Thymus (tissue), 14 donors: ENCODE measurements at places on chromosomes 16 and 17.

DNA sequence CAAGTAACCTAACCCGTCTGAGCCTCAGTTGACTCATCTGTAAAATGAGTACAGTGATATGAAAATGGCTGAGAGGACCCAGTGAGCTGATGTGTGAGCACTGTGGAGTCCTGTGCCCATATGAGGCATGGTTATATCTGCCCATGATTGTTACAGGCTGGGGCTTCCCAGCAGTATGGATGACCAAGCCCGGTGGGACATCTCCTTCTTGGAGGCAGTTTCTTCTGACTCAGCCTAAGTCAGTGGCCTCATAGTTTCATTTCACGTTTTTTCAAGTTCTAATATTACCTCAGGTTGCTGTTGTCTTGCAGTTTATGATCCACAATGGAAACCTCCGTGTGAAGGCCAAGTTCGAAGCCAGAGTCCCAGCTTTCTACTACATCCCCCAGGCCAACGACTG, 4.8 kb downstream of the ADAP2 start:
- DNase-seq: no peak

DNA sequence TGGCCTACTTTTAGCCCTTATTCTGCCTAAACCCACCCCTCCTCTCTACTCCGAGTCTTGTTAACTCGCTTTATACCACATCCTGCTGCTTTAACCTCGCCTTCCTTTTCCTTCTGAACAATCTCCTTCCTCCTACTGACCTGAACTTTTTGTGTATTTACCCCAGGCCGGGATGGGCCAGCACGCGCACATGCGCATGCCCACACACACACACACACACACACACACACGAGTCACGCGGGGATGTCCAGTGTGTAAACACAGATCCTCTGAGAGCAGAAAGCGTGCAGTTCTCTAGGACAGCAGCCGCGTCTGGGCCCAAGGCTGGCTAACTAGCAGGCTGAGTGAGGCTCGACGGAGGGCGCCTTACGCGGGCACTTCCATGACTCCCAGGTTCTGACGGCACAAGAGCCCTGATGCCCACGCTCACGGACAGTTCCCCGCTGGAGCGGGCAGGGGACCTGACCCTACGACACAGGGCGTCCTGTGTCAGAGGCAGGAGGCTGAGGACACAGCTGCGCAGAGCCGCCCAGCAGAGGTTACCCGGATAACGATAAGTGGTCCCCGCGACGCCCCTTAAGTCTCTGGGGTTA, 610 bp downstream of the PIK3R5 start:
- DNase-seq: peak; percentile 62

- DNase-seq: no peak
Measured at GRCh38 chr16:71767060-71767900, 41.4 kb downstream of the AP1G1 start.

DNA sequence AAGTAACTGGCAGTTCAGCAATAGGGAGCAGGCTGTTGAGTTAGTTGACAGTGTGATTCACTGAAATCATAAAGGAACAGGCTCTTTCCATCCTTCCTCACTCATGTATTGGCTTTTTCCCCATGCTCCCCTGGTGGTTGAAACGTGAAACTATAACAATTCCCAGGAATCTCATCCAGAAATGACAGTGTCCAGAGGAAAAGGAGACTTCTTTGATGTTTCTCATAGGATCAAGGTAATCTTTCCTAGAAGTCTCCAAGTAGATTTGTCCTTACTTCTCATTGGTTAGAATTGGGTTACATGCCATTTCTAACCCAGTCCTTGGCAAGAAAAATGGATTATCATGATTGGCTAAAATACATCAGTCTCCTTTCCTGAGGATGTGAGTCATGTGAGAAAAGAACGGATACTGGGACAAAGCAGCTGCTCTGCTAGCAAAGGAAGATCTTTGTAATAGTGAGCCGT, 14.4 kb downstream of the TTC19 start:
- no peak for DNase-seq

DNA sequence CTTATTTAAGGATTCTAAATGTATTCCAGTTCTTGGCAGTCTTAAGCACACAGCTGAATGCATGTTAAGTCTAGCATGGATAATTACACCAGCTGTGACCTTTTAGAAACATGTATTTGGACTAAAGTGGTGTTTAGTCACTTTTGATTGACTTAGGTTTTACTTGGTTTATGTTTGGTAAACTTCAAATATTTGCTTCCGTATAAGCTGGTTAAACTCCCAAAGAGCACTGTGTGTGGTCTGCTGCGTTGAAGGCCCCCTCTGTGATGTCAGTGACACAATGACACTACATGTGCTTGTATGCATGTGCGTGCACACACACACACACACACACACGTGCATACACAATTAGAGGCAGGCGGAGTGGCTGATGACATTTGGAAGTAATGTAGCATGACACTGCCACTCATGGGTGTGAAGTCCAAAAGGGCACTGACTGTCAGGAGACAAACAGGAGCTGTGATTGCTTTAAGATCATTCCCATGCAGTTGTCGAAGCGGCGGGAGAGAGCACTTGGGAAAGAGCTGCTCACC, 156.1 kb upstream of the CDH13 start:
- no peak for DNase-seq

DNA sequence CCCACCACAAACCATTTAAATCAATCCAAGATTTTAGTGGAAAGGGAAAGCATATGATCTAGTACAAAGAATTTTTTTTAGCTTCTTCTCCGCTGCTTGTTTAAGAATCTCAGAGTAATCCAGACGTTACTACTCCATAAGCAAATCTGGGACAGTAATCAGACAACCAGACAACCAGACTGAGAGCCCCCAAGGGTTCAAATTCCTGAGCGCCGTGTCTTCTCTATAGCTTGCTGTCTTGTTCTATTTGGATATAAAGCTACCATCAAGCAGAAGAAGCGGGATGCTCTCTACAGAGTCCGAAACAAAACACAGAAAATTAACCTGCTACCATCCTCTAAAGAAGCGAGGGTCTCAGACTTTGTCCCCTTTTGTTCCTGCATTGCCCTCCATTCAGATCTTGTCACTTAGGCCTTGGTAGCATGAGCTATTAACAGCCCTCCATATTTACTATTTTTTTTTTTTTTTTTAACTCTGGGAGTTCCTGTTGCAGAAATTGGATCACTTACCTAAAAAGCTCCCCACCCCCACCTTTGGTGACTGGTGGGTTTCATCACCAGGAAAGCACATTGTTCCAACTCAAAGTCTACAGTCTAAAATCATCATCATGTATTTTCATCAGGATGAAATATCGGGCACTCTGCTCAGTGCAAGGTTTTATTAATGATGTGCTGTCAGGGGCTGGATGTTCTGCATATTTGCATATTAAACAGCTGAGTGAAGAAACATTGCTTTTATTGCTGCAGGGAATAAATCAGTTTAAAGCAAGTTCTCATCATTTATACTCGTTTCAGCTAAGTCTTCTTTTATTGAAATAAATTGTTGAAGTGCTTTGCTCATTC, 576.7 kb downstream of the WWOX start:
- no peak for DNase-seq

- no peak for DNase-seq
Measured at GRCh38 chr17:2111691-2112090, 56.8 kb downstream of the HIC1 start.

GRCh38 chr17:2266045-2266864, 37.3 kb downstream of the SMG6 start:
- peak; percentile 83 for DNase-seq

DNA sequence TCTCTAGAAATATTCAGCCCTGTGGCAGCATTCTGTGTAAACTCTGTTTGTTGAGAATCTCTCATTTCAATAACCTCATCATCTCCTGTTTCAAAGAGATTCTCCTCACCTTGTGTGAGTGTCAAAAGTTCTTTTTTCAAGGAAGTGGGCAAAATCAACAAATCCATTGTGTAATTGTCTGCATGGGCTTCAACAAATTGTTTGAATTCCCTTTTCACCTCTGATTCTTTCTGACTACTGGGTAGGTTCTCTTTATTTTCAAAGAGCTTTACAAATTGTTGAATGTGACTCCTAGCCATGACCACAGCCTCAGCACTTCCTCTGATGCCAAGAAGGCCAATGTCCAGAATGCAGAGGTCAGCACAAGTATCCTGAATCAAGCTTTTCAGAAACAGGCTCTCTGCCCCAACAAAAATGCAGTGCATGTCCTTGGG, 48.0 kb downstream of the N4BP1 start:
- DNase-seq: no peak

DNA sequence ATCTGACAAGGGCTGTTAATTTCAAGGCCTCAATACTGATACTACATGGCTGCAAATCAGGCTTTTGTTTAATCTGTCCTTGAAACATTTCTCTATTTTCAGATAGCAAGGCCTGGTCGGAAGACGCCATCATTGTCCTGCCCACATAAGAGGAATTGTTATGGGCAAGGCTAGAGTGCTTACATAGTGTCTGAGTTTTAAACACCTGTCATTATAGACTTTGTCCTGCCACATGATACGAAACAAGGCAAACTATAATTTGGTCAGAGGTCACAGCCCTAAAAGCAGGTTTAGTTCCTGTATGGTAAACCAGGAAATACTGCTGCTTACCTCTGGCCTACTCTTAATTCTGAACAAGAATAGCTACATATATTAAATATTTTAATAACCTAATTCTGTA, 104.4 kb downstream of the SSH2 start:
- DNase-seq: no peak
